ENCODE measurements at places on chromosomes 7 and 10.

DNA sequence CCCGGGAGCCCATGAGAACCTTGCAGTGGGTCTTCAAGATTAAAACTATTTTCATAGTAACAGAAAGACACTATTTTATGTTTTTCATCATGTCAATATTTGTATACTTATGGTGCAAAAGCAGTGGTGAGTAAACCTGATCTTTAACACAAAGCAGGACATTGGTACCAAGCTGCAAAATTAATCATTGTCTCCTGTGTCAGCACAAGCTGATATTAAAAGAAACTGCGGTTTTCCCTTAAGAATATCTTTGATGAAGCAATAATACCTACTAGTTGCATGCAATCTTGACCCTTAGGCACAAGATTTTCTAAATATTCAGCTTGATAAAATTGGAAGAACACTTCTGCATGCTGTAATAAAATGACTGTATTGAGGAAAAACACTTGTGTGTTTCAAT, 121.7 kb downstream of the MDFIC start:
- no peak for DNase-seq

DNA sequence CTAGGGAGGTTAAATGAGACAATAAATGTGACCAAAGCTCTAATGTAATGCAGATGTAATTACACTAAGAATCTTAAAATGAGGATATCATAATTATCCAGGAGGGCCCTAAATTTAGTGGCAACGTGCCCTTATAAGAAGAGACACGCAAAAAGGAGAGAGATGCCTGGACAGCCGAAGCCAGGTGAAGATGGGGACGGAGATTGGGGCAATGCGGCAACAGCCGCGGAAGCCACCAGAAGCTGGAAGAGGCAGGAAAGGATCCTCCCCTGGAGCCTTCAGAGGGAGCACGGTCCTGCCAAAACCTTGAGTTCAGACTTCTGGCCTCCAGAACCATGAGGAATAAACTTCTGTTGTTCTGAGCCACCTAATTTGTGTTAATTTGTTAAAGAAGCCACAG, 25.3 kb upstream of the C10orf71 start:
- no peak for DNase-seq

DNA sequence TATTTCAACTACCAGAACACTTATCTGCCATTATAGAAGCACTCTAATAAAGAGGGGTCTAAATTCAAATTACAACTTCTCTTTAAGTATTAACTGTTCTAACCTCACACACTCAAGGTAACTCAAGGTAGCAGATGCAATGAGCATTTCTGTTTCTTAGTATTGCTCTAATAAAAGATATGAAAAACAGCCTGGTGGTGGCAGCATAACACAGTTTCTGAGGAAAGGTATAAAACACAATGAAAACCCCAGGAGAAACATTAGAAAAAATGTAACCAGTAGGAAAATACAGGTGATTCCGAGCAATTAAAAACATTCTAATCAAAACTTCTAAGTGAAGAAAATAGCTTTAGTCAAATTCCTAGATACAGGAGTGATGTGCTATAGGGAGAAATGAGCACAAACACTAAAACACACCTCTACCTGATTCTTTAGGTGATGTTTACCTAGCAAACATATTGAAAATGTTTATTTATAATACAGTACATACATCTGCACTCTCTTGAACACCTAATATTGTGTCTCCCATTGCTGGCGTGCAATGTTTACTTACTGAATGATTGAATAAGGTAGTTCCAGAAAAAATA, 3.5 kb downstream of the MKRN1 start:
- DNase-seq = no peak

DNA sequence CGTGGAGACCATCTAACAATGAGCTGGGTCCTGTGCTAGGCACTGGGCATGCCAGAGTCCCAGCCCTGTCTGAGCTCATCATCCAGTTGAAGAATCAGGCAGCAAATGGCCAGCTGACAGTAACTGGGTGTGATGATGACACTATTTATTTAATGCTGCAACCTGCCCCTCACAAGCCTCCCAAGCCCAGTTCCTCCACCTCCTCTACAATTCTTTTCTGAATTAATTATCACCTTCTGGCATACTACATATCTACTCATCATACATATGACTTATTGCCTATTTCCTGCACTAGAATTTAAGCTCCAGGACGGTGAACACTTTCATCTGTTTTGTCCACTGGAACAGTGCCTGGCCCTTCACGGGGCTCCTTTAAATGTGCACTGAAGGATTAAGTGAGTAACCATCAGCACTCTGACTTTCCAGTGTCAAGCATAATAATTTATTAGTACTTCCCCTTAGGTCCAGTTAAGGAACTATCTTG, 96.7 kb upstream of the LAMB4 start:
- no peak for DNase-seq

- DNase-seq = no peak
These were observed 49.1 kb downstream of the PRKCQ start for GRCh38 chr10:6530966-6531365.

- DNase-seq = no peak
These were observed 23.7 kb downstream of the NMT2 start for GRCh38 chr10:15144788-15145187.

DNA sequence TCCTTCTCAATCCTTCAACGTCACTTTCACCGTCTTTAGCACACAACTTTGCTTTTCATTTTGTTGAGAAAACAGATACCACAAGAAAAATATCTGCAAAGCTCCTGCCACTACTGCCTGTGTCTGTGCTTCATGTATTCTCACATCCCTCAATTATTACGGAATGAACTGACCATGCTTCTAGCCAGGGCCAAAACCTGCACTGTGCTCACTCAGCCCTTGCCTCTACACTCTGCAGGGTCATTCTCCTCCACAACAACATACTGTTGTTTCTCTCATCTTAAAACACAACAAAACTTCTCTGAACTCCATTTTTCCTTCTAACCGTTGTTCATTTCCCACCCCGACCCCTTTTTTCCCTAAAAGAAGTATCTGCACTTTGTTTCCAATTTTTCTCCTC, 29.5 kb downstream of the BMPR1A start:
- DNase-seq = no peak

DNA sequence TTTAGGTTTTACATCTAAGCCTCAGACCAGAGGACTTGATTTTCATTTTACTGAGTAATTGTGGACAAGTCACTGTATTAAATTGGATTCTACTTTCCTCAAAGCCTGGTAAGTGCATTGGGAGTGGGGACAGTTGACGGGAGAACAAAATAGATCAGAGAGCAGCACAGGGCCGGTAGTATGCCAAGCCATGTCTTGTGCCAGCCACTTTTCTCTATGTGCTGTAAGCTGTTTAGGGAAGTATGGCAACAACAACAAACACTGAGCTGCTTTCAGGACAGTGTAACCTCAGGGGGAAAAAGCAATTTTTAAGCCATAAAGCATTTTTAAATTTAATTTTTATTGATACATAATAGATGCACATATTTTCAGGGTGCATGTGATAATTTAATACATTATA, 365.9 kb upstream of the IGFBP3 start:
- DNase-seq = no peak

DNA sequence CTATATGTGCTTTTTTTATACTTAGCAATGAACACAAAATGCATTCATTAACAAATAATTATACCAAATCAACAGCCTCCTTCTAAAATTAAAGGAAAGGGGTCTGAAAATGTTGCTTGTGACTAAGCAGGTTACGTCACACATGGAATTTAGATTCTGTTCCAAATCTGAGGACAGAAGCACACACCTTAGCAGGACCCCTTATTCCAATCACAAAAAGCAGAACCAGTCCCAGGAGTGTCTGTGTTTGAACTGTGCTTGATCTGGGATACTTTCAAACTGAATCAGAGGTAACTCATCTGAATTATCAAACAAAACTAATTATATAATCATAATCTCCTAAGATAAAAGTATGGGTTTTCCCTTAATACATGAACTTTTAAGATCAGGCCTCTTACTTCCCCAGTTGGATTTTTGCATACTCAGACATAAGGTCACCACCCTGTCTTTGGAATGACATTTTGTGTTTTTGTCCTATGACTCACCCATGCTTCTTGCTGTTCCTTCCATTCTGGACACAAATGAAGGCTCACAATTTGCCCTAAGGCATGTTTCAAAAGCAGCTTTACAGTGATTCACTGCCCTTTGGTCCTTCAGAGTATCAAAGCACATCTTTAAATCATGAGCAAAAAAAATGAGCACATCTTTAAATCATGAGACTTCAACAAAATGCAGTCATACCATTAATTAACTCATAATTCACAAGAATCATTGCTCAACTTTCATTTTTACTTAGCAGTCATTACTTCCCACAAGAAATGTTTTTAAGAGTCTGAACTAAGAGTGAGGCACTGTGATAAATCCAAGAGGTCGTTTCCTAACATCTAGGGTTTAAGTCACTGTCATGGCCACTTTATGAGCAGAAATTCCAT, 35.5 kb downstream of the SEMA3C start:
- no peak for DNase-seq

DNA sequence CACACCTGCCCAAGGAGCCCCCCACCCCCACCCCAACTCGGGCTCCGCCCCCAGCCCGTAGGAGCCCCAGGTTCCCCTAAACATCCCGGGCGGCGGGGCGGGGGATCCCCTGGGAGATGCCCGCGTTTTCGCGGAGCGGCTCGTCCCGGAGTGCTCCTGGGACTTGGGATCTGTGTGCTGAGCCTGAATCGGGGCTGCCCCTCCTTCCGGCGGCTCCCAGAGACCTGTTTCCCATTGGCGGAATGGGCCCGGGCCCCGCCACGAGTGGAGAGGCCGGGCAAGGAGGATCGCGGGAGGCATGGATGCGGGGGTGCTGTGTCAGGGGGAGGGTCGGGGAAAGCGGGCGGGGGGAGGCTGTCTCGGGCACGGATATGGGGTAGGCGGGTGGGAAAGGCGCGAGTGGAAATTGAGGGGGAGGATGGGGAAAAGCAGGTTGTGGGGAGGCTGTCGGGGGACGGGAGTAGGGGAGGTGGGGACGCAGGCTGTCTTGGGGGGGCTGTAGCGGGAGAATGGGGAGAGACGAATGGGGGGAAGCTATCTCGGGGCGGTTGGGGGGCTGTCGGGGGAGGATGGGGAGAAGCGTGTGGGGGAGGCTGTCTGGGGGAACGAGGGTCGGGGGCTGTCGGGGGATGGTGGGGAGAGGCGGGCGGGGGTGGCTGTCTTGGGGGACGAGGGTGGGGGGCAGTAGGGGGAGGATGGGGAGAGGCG, 572 bp upstream of the BHLHA15 start:
- DNase-seq = no peak

DNA sequence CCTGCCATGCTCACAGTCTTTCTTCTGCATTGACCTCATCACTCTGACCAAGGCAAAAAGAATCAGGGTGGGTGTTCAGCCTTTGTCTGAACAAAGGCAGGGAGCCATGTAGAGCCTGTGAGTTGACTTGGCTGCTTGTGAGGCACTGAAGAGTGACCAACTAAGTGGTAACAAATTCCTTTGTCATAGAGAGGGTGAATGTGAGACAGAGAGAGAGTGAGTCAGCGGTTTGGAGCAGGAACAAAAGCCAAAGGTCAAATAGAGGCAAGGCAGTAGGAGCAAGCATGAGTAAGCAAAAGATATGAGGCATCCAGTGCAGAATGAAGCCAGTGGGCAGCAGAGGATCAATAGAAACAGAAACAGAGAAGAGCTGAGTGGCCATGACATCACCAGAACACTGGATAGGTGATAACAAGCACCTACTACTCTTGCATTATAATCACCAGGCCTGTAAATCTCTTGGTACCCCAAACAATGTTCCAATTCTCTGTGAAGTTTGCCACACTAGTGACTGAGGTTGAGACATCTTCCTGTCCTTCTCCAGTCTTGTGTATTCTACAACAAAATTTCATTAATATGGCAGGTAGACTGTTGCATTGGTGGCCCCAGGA, 116.2 kb upstream of the LAMB4 start:
- DNase-seq = no peak

DNA sequence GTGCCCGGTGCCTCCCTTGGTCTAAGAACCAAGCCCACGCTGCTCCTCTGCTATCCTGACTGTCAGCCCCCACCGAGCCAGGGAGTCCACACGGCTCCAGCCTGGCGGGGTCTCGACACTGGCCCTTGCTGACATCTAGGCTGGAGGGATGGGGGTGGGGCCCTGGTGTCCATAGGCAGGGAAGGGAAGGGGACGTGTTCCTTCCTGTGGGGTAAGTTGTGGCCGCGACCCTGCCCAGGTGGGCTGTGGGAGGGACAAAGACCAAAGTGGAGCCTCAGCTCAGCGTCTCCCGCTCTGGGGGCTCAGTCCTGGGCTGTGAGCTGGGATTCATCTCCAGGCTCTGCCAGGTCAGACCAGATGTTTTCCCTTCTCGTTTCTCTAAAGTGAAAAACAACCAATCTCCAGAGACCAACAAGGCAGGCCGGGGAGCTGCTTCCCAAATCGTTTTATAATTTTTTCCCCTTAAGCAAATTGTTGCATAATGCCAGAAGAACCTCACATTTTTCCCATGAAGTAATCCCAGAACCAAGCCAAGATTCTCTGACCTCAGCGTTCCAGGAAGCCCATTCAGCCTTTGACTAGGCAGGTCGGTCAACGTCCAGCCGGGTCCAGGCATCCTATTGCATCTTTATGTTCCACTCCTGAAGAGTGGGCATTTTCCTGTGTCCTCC, 101.2 kb downstream of the RGS10 start:
- DNase-seq = no peak

- no peak for DNase-seq
These were observed 92.0 kb upstream of the AHR start for GRCh38 chr7:17206349-17206905.

DNA sequence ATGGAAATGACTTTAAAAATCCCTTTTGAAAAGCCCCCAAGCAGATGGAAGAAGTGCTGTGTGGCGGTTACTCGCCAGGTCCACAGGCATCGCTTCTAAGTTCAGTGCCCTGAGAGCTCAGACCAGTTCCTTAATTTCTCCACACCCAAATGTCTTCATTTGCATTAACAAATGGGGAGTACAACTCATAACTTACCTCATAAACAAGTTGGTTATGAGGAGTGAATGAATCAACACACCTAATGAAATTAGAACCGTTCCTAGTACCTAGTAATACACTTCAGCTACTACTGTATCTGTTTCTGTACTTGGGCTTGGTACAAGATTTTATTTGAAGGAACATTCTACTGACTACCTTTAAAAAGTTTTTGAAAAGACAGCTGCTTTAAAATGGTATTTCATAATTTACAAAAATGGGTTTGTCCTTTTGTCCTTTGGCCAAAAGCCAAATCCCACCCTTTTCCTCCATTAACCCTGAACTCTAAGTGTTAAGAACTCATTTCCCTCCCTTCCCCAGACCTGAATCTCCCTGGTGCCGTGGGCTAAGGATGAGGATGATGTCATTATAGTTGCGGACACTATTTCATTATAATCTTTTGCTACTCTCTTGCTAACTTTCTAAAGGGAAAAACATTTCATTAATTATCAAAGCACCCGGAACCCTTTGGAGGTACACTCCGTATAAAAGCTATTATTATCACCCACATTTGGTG, 221.5 kb upstream of the CELF2 start:
- DNase-seq = no peak

DNA sequence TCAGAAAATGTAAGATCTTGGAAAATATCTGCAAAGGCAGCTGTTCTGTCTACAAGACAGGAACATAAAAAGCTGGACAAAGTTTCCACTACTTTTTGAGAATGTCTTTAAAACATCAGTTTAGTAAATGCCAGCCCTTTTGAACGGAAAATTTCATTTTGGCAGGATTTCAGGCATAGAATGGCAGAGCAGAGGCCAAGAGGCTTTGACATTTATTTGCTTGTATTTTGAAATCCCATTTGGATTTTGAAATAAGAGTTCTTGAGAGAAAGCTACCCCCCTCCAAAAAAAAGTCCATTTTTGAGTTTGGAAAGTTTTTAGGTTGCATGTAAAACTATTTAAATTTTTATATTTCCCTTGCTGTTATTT, 3.1 kb upstream of the ETV1 start:
- DNase-seq = no peak

- no peak for DNase-seq
These were observed 375.1 kb downstream of the PHTF2 start for GRCh38 chr7:78173666-78174065.

- no peak for DNase-seq
These were observed 249.7 kb downstream of the MTERF1 start for GRCh38 chr7:91630581-91631380.

All from effector memory CD4-positive, alpha-beta T cell (primary cell).